ENCODE measurements at places on chromosomes 12 and 14. TPM values are rescaled to one million over a fixed set of nuclear protein-coding genes. Genes with fewer than 3 reads are reported as not detected.

Gene FOXM1
- total RNA-seq: 49.9 TPM

Gene SDR9C7
- 0.17 TPM for total RNA-seq

Gene MYBPC1
- total RNA-seq: not detected

Gene CTSG
- not detected for total RNA-seq

Gene TPH2
- total RNA-seq: not detected

Data from mammary epithelial cell (primary cell).